NT2/D1 (cell line): ENCODE measurements at places on chromosomes 1 and 21.

DNA sequence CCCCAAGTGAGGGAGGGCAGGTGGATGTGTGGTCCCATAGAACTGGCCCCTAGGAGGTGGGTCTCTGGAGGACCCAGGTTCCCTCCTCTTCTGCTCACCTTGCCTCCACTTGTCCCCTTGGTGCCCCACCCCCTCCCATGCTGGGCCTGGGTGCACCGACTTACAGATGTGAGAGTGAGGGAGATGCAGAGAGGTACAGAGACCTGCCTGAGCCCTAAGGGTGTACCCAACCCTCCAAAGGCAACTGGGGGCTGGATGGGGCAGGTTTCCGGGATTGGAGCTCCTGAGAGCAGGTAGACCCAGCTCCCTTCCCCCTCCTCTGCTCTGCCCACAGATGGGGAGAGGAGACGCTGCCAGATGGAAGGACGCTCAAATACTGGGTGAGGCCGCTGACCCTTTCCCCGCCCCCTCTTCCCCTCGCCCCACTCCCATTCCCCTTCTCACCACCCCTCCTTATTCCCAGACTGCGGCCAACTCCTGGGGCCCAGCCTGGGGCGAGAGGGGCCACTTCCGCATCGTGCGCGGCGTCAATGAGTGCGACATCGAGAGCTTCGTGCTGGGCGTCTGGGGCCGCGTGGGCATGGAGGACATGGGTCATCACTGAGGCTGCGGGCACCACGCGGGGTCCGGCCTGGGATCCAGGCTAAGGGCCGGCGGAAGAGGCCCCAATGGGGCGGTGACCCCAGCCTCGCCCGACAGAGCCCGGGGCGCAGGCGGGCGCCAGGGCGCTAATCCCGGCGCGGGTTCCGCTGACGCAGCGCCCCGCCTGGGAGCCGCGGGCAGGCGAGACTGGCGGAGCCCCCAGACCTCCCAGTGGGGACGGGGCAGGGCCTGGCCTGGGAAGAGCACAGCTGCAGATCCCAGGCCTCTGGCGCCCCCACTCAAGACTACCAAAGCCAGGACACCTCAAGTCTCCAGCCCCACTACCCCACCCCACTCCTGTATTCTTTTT lies 10.3 kb downstream of the TINAGL1 start:
- no peak for DNase-seq

- DNase-seq, result peak; percentile 18
These were observed 247.1 kb downstream of the CHRM3 start for GRCh38 chr1:239633432-239633831.

DNA sequence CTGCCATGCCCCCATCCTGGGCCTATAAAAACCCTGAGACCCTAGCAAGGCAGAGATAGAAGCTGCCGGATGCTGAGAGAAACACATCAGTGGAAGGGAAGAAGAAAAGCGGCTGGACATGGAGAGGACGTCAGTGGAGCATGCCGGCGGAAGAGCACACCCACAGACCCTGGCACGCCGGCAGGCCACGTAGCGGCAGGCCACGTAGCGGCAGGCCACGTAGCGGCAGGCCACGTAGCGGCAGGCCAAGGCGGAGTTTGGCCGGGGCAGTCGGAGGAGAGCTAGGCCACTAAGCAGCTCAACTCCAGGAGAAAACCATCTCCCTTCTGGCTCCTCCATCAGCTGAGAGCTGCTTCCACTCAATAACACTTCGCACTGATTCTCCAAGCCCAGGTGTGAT lies 35.1 kb downstream of the LRRC3 start:
- DNase-seq, result no peak

DNA sequence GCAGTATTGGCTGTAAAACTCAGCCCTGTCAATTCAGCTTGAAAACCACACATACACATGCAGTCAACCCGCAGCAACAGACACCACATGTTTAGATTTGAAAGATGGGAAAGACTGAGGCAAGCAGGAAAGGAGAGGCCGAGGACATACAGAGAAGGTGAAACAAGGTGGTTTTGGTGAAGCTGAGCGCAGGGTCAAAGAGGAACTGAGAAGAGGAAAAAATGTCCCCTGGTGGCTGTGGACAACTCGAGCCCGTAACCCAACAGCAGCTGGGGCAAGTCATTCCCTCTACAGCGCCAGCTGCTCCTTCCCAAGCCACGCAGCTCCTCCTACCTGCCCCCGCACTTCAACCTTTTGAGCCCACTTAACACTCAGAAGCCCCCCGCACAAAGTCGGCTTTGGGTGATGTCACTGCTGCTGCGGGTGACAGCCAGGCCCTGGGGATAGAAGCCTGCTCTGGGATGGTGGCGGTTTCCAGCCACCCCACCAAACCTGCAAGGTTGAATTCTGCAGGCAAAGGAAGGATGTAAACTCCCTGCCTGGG lies 63.0 kb downstream of the KCNN3 start:
- DNase-seq, result no peak

GRCh38 chr1:245484176-245484575 lies 329.4 kb downstream of the KIF26B start:
- peak; percentile 93 for DNase-seq

DNA sequence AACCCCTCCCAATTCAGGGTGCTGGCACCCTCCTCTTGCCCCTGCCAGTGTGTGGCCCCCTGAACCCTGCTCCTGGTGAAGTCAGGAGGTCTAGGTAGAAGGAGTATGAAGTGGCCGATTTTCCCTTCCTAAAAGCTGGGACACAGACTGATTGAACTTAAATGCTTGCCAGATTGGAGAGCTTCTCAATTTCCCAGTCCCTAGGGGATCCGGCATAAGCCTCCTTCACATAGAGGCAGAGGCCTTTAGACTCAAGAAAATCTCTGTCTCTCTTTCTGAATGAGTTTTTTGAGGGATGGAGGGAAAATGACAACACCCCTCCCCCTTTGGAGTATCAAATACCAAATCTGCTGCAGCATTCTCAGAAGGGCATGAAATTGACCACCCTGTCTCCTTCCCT lies 51.5 kb downstream of the SYT2 start:
- DNase-seq, result no peak
